ENCODE measurements at places on chromosomes 16 and 17. TPM values are rescaled to one million over a fixed set of nuclear protein-coding genes. Genes with fewer than 3 reads are reported as not detected.

The MT4 gene
- not detected for total RNA-seq

DNA sequence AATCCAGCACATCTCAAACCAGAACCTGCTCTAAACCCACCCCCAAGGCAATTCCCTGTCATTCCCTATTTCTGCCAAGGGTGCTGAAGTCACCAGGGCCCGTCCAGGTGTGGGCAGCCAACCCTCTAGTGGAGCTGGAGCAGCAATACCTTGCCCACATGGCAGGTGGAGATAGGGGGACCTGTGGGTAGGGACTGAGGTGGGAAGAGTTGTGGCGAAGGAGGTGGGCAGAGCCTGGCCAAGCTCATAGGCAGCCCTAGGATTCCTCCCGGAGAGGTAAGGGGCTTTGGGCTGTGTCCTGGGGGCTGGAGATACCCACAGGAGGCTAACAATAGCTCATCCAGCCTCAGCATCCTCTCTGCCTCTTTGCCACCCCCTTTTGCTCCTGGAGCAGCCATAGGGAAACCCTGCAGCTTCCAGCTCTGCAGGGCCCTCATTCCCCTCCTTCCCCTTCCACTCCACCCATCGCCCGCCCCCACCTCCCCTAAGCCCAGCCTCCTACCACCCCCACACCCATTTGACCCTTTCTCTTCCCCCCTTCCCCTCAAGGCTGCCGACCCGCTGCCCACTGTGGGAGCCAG is 30.4 kb upstream of the CRHR1 start:
- DNase-seq, result no peak

DNA sequence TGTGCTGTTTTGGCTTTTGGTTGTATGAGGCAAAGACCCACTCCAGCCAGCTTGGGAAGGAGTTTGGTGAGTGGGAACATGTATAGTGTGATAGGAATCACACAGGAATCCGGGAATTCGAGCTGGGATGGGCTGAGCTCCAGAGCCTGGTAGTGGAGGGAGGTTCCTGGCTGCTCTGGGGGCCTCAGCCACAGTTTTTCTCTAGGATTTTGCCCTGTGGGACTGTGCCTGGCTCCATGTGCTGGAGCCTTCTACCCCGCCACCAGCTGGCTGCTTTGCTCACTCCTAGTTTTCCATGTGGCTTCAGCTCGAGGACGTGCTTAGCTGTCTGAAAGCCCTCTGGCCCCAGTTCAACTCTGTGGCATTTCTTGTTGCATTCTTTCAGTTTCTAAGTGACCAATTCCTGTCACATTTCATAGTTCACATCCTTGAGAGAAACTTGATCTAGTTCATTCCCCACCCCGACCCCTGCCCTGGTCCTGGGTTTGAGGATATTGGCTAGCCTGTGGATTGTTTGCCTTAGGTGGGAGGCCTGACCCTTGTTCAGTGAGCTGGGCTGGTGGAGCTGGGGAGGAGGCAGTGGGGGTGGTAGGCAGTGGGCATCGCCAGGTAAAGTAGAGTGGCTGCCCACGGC is 5.0 kb downstream of the SEC14L1 start:
- DNase-seq, result peak; percentile 46

- no peak for DNase-seq
These were observed 16.4 kb upstream of the GLG1 start for GRCh38 chr16:74623214-74623838.

GRCh38 chr16:87222335-87222734 is 94.9 kb downstream of the C16orf95 start:
- no peak for DNase-seq

The RPGRIP1L gene
- 2.0 TPM for total RNA-seq

The CHST5 gene
- not detected for total RNA-seq

The KRT16 gene
- total RNA-seq, result not detected

DNA sequence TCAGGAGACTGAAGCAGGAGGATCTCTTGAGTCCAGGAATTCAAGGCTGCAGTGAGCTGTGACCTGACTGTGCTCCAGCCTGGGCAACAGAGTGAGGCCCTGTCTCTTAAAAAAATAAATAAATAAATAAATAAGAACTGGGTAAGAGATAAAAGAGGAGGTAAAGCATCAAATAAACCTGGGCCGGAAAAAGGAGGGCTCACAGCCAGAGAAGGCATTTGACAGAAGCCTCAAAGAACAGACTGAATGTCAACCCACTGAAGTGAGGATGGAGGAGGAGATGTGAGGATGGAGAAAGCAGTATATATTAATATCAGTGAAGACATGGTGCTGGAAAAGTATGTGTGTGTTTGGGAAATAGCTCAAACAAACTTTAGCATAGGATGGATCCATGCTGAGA is 6.1 kb downstream of the NOG start:
- DNase-seq, result no peak

DNA sequence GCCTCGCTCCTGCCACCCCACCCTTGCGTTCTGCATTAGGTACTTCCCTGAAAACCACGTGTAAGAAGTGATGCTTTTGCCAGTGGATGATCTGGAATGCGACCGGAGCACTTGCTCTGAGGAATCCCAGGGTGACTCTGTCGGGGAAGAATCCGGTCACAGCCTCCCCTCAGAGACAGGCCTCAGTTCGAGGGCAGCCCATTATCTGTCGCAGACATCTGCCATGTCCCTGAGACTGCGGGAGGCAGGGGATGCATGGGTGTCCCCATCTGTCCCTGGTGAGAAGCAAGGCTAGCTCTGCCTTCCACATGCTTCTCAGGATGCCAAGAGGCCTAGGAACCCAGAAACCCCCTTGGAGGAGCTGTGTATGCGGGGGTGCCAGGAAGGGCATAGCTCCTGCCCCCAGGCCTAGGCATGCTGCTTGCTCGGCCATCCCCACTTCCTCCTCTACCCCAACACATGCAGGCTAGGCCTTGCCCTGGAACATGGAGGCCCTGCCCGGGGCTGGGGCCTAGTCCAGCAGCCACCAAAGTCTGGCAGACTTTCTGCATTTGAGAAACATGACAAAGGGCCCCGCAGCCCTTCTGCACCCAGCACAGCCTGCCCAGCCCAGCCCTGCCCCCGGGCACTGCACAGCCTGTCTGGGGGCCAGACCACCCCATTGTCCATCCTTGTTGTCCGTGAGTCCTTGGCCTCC is 20.5 kb downstream of the MNT start:
- DNase-seq, result no peak

GRCh38 chr16:81632392-81633146 is 146.5 kb upstream of the PLCG2 start:
- DNase-seq, result no peak

DNA sequence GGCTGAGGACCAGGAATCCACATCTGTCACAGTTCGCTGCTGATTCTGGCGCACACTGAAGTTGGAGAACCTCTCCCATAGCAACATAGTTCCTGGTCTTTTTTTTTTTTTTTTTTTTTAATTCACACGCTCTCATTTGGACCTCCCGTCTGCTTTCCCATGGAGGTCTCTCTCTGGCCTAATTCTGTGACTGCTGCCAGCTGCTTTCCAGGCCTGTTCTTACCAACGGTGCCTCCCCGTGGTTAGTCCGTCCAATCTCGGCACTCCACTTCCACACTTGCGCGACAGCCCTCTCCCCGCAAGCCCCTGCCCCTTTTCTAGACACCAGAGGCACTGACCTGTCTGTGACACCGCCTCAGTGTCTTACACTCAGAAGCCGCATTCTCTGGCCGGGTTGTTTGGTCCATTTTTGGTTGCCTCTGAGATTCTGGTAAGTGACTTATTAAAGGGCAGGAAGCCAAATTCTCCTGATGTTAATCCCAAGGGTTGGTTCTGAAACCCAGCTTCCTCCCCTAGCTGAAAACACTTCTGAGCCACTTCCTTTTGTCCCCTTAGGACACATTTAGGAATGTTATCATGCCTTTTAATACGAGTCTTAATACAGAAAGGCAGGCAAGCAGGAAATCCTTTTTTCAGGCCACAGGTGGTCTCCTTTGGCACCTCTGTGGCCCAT is 1.1 kb upstream of the AKTIP start:
- peak; percentile 55 for DNase-seq

- DNase-seq, result no peak
These were observed 2.0 kb downstream of the RNF40 start for GRCh38 chr16:30764086-30764485.

- DNase-seq, result peak; percentile 66
These were observed 27.8 kb upstream of the MEIOC start for GRCh38 chr17:44628243-44629188.

The MYH2 gene
- total RNA-seq, result 0.06 TPM

The IRF8 gene
- total RNA-seq, result 1.9 TPM

DNA sequence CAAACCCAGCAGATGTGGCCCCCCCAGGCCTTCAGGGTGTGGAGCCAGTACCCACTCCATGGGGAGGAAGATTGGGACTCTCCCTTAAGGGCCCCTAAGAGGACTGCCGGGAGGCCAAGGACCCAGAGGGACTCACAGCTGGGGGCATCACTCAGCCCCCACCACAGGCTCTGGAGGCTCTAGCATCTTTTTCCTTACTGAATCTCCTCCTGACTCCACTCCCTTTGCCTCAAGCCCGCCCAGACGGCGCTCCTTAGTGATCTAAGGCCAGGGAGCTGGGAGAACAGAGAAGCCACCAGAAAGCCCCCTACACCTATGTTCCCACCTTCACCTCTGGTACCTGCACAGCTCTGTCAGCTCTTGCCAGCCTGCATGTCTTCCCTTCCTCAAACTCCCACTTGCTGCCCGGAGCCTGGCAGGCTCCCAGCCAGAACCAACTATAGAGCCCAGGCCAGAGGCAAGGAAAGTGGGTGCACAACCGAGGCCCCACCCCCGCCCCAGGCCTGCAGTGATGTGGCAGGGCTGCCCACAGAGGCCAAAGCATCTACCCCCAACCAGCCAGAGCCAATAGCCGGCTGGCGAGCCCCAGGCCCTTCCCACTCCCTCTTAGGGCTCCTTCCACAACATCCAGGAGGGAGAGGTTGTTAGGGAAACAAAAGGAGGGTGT is 22.3 kb upstream of the MPO start:
- DNase-seq, result no peak

DNA sequence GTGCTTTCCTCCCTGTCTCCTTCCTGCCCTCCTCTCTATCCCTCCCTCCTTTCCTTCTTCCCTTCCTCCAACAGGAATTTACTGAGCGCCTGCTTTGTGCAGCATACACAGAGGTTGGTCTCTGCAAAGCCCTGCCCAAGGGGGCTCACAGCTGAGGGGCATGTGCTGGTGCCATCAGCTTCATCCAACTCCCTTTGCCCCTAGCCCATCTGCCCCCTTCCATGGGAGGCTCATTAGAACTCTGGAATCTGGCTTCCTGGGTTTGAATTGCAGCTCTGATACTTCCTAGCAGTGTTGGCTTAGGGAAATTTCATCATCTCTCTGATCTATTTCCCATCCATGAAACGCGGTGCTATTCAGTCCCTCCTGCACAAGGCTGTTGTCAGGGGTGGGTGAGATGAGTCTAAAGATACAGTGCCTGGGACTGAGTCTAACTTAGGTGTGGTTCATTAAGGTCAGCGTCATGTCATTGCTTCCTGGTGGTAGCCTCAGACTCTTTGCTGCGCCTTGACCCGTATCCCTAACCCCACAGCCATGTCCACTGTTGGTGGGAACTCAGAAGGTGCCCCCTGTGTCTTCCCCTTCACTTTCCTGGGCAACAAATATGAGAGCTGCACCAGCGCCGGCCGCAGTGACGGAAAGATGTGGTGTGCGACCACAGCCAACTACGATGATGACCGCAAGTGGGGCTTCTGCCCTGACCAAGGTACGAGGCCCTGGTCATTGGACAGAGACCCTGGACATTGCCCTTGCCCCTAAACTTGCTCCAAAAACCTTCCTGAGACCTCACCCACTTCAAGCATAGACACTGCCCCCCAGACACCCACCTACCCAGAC is 10.3 kb downstream of the MMP2 start:
- DNase-seq, result no peak

The CPHXL gene
- not detected for total RNA-seq

DNA sequence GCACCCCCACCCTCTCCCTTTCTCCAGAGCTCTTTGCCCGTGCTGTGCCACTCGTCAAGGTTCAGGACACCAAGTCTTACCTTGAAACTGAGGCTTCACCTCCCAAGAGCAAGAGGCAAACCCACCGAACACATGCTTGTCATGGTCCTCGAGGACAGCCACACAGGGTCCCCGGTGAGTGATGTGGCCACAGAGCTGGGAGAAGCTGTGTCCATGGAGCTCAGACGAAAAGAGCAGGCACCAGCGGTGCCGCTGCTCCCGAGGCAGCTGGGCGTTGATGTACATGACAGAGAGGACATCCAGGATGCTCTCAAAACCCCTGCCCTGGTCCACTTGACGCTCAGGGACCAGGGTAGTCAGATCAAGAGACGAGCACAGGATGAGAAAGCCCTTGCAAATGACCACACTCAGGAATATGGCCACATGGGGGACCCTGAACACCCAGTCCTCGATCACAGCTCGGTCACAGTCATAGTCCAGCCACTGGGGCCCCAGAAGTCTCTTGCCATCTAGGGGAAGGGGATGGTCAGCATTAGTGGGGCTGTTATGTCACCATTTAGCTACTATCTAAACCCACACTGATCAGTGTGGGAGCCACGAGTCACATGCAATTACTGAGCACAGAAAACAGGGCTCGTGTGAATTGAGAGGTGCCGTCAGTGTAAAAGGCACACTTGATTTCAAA is 17.8 kb downstream of the MEAK7 start:
- no peak for DNase-seq

The NDRG4 gene
- total RNA-seq, result 762 TPM

GRCh38 chr16:8572919-8573724 is 17.2 kb downstream of the TMEM114 start:
- DNase-seq, result no peak

DNA sequence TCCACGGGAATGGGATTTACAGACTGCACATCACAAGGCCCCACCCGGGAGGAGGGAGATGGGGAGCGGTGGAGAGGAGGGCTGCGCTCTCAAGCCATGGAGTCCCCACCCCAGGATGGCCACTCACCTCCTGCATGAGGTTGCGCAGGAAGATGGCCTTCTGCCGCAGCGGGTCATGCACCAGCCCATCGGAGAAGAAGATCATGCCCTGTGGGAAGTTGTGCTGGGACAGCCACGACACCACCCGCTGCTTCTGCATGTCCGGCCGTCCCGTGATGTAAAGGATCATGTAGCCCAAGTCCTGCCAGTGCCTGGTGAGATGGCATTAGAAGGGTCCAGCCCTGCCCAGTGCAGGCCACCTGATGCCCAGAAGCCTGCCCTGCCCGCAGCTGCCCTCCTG is 17.0 kb downstream of the PIMREG start:
- DNase-seq, result no peak

- no peak for DNase-seq
These were observed 73.2 kb upstream of the RPL38 start for GRCh38 chr17:74130276-74130675.

All from heart right ventricle (tissue), 16 donors.